ENCODE measurements at places on chromosomes 12 and 14.

DNA sequence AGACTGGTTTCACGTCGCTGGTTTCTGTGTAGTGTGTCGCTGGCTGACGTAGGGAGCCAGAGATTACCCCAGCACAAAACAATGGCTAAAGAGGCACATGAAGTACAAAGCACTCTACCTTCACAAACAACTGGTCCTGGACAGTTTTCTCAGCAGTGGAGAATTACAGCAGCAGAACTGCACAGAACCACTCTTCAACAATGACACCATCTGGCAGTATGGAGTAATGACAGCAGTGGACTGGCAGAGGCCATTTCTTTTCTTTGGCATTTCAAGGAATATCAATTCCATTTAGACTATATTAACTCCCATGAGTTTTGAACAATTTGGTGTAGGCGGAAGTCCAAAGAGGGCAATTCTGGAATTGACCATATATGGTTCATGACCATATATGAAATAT lies 1074.1 kb downstream of the AACS start:
- DNase-seq: no peak

- DNase-seq: no peak
These were observed 58.9 kb downstream of the ANAPC7 start for GRCh38 chr12:110344657-110345056.

GRCh38 chr12:5965950-5966383 lies 20.9 kb upstream of the ANO2 start:
- peak; percentile 65 for DNase-seq

GRCh38 chr12:88391556-88391955 lies 188.7 kb downstream of the KITLG start:
- DNase-seq: no peak

DNA sequence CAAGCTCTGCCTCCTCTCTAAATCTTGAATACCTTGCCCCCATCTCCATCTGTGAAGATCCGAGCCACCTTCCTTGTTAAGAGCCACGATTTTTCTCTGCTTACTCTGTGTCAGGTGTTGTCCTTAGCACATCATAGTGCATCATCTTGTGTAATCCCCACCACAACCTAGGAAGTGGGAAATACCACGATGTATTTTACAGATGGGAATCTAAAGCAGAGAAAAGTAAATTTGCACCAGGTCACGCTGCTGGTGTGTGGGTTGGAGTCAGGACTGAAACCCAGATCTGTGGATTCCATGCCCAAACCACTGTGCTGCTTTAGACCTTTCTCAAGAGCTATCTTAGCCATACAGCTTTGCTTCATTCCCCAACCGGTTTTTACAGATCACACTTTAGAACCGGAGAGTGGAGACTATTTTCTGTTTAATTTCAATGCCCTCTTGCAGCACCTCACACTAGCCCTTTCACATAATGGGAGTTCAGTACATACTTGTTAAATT lies 94.6 kb downstream of the PPM1A start:
- no peak for DNase-seq

DNA sequence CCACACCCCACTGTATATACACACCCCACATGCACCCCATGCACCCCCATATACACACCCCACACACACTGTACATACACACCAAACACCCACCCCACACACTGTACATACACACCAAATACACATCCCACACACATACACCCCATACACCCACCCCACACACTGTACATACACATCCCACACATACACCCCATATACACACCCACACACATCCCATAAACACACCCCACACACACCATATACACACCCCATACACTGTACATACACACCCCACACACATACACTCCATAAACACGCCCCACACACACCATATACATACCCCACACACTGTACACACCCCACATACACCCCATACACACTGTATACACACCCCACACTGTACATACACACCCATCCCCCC lies 82.3 kb downstream of the NOC4L start:
- no peak for DNase-seq

GRCh38 chr12:65324551-65324950 lies 46.1 kb downstream of the MSRB3 start:
- no peak for DNase-seq

DNA sequence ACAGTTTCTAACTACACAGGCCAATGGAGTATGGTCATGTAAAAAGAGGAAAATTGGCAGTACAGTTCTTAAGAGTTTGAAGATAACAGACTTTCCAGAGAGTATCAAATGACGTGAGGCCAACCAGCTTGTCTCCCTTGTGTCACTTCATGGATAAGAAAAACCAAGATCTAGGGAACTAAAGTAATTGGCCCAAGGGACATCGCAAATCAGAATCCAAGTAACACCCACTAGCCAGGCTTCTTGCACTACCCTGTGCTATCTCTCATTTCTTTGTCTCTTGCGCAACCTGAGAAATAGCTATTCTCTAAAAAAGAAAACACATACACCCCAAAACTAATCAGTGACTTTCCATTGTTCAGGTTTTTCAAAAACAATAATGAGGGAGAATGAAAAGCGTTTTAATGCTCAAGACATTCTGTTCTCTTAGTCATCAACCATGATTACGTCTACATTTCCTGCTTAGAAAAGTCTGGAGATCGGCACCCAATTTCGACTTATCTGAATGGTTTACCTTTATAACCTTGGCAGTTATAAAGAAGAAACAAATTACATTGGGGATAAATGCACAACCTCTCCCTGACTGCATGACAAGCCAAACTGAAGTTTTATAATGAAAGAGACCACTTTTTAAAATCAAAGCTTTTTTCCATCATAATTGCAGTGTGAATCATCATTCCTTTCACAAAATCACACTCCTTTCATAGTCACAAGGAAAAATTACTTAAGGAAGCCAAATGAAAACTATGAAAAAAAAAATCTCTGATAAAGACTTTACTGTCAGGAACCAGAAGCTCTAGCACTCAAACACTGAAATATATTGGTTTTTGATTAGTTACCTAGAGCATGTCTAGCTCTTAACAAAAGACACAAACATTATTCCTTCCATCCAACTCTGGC lies 42.1 kb downstream of the TMTC1 start:
- no peak for DNase-seq

GRCh38 chr14:89165189-89166181 lies 251.5 kb downstream of the FOXN3 start:
- DNase-seq: peak; percentile 60

- no peak for DNase-seq
These were observed 445.6 kb downstream of the GLT1D1 start for GRCh38 chr12:129298921-129299320.

DNA sequence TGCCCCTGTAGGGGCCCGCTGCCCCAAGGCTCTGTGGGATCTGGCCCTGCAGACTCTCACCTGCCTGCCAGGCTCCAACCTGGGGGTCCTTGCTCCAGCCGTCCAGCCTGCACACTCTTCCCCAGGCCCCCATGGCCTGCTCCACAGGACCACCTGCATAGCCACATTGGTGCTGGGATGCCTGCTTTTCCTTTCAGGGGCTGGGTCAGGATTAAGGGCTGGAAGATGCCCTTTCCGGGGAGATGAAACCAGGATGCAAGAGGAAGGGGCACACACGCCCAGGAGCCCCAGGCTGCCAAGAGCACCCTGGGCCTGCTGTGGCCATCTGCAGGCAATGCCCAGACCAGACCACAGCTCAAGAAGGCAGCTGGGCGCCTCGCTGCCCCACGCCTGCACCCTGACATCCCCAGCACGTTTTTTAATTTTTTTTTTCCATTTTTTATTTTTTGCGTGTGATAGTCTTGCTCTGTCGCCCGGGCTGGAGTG lies 15.0 kb downstream of the BAG5 start:
- DNase-seq: no peak

DNA sequence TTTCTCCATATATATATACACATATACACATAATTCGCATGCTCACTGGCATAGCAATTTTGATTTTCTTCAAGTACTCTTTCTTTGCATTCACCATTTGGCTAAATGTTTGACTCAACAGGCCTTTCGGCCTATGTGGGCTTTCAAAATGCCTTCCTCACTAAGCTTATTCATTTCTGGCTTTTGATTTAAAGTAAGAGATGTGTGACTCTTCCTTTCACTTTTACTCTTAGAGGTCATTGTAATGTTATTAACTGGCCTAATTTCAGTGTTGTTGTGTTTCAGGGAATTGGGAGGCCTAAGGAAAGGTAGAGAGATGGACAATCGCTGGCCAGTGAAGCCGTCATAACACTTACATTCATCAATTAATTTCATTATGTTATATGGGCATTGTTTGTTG lies 14.5 kb upstream of the KLRD1 start:
- DNase-seq: no peak

DNA sequence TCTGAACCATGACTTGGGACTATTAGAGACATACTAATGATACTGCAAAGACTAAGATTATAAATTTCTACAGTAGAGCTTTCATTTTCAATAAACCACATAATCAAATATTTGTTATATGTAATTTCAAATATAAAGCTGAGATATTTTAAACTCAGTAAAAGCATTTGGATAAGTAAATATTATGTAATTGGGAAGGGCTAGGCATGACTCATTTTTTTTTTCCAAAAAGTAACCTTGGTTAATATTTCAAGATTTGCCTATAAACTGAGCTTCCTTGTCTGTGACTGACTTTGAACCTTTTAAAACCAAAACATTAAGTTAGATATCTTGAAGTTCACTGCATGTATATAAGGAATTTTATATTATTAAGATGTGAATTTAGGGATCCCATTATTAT lies 332.5 kb downstream of the CEP128 start:
- no peak for DNase-seq

GRCh38 chr12:77723308-77723707 lies 107.4 kb upstream of the NAV3 start:
- DNase-seq: no peak

GRCh38 chr12:10136637-10137205 lies 6.7 kb upstream of the CLEC7A start:
- DNase-seq: no peak

- DNase-seq: no peak
These were observed 15.9 kb downstream of the ANKRD13A start for GRCh38 chr12:110015132-110015531.

- no peak for DNase-seq
These were observed 8.0 kb downstream of the CHGA start for GRCh38 chr14:92930737-92931602.

DNA sequence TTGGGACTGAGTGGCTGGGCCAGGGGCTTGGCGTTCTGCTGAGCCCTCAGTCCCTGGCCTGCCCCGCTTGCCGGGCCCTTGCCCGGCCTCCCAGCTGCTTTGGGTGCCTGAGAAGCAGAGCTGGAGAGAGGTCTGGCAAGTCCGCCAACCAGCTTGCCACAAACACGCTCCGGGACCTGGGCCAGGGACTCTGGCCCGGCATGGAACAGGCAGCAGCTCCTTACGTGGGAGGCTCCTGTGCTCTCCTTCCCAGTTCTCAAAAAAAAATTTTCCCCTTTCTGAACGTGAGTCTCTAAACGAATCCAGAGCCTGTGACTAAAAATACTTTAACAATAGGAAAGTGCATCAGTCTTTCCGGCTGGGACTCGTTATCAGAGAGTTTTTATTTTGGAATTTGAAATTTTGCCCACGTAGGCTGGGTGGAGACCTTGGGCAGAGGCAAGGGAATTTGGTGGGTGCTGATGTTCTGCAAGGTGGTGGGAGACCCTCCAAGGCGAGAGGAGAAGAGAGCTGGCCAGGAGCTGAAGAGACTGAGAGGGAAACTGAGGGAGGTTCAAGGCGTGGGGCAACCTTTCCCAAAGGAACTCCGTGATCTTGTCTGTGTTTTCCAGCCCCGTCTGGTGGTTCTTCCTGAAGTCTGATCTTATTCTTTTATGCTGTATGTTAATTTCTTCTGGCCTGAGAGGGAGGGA lies 6.8 kb upstream of the NR4A1 start:
- peak; percentile 76 for DNase-seq

GRCh38 chr14:61953602-61954001 lies 191.4 kb downstream of the SNAPC1 start:
- DNase-seq: no peak

DNA sequence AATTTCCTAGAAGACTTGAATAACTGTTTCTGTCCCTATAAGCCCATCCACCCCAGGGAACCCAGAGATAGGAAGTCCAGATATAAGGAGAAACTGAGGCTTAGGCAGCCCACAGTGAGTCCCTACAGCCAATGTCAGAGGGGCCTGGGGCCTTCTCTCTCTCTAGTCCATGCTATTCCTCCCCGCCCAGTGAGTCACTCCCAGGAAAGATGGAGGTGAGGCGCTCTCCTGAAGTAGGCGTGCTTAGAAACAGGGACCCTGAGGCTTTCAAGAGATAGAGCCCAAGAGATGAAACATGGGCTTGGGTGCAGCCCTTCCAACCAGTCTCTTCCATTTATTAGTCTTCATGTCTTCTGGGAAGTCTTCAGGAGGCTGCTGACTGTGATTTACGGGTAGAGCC lies 2.3 kb upstream of the SMUG1 start:
- DNase-seq: no peak

GRCh38 chr12:38906482-38907200 lies 1.2 kb upstream of the CPNE8 start:
- peak; percentile 86 for DNase-seq

Data from Ammon's horn (tissue), 1 donor.